ENCODE measurements at places on chromosomes 13 and 19.

GRCh38 chr19:4338441-4339355, at the start of gene STAP2:
Gene STAP2, minus strand, starts transcription at chr19:4338827. Its CDS starts 74 bp downstream, at chr19:4338753.
- DNase-seq, result no peak

DNA sequence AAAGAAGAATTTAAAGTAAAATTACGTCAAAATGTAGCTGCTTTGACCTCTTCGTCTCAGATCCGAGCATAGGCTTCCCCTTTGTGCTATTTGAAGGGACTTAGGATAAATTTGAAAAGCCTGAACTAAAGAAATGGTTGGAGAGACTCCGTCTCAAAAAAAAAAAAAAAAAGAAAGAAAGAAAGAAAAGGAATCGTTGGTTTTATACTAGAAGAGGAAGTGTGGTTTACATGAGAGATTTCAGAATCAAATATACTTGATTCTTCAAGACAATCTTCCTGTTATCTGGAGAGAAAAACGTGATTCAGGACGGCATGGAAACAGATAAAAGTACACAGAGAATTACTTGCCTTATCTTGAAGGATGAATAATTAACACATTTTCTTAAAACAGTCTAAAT, 474 bp upstream of the ZNF780B start:
- no peak for DNase-seq

DNA sequence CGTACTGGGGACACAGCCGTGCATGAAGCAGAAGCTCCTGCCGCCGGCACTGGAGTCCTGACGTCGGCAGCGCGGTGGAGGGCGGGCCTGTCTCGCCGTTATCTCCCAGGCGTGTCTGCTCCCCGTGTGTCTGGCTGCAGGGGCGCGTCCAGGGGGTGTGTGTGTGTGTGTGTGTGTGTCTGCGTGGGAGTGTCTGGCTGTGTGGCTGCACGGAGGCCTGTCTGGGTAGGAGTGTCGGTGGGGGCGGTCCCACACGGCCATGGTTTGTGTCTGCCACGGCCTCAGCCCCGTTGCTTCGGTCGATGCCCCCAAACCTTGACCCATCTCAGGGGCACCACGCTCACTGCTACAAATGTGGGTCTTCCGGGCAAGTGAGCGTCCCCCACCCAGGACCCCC, 18.3 kb downstream of the ARID3A start:
- no peak for DNase-seq

DNA sequence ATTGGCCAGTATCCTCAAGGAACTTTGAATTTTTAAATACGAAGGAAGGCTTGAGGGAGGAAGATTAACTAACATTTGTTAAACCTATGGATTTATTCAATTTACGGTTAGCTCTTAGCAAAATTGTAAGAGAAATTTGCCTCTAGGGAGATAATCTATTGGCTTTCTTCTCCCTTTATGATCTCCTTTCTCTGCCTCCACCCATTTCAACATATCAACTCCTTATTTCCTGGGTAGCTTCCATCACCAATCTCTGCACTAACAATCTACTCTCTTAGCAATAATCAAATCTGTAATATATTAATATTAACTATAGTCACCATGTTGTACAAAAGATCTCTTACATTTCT, 233.9 kb upstream of the CSNK1A1L start:
- DNase-seq, result no peak

Measured in HS-27A (cell line).